ENCODE measurements at places on chromosomes 5 and 9.

DNA sequence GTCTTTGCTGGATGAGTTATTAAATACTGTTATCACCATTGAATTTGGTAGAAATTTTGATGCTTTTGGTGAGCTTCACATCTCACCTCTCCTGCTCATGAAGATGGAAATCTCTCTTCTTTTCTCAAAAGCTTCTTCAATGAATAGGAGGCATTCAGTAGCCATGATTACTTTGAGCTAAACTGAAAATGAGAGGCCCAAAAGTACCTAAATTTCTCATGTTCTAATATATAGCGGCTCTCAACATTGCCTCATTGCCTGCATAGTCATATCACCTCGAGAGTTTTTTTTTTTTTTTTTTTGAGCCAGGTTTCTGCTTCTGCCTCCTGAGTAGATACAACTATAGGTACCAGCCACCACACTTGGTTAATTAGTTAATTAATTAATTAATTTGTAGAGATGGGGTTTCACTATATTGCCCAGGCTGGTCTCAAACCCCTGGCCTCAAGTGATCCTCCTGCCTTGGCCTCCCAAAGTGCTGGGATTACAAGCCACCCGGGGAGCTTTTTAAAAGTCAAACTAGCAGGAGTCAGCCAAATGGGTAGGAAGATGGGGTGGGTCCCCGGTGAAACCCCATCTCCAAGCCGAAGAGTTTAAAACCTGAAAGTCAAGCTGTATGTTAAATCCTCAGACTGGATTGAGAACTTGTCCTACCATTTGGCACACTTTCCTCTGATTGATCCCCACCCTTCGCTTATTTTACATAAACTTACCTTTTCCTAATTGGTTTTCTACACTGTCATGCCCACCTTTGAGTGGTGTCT, 169.0 kb downstream of the DOCK2 start:
- no peak for DNase-seq

GRCh38 chr5:134380346-134380745, 9.0 kb downstream of the UBE2B start:
- DNase-seq: no peak

GRCh38 chr9:27963836-27964235, 390.6 kb upstream of the C9orf72 start:
- no peak for DNase-seq

DNA sequence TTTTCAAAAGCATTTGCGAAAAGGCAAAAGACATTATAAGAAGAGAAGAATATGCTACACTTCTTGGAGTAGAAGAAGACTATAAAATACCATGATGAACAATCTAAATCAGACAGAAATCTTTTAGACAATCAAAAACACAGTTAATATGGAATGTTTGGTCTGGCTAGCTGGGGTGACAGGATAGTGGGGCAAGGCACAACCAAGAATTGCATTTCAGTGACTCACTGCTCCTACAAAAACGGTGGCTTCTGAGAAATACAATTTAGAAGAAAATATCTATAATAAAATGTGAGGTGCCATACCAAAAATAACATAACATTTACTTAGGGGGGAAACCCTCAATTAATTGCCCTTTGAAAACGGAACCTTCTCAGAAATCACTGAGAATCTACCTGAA, 363.4 kb downstream of the NPR3 start:
- no peak for DNase-seq

GRCh38 chr5:98568336-98568735, 205.1 kb upstream of the RGMB start:
- no peak for DNase-seq

GRCh38 chr5:96747720-96748119, 60.0 kb downstream of the ERAP1 start:
- no peak for DNase-seq

- DNase-seq: no peak
Measured at GRCh38 chr5:36751886-36752285, 124.7 kb upstream of the NIPBL start.

DNA sequence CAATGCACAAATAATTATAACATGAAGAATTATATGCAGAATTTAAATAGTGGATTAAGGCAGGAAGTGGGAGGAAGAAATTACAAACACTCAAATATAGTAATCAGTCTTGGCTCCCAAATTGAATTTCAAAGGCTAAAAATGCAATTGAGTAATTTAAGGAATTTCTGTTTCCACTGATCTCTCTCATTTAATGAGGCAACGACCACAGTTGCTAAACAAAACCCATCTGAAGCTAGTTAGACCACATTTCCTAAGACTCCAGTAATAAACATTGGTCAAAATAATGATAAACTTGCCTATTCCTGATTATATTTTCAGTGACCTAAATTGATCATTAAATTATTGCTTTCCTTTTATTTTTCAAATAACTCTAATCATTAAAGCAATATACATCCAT, 174.3 kb upstream of the GRIN3A start:
- no peak for DNase-seq

GRCh38 chr5:159886296-159886695, 30.0 kb upstream of the ADRA1B start:
- no peak for DNase-seq

GRCh38 chr5:75656311-75657003, 45.2 kb downstream of the ANKDD1B start:
- DNase-seq: no peak

GRCh38 chr9:75148561-75148960, 60.2 kb downstream of the OSTF1 start:
- no peak for DNase-seq

GRCh38 chr5:88761269-88761850, 121.6 kb downstream of the MEF2C start:
- DNase-seq: no peak

GRCh38 chr5:149443210-149443609, 64.1 kb upstream of the IL17B start:
- no peak for DNase-seq

DNA sequence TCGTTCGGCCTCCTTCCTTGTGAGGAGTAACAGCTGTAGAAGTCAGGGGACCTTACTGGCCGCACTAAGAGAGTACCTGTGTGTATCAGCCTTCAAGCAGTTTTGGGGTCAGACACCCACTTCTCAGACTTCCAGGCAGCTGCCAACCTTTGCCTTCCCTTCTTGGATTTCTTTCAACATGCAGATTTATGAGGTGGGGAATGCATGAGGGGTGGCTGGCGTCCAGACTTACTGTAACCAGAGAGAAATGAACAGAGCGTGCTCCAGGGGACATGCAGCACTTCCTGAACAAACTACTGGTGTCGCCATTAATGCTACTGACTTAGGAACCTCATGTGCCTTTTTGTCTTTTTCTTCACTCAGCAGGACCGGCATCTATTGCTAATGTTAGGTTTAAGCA, 46.7 kb downstream of the INSYN2B start:
- no peak for DNase-seq

- no peak for DNase-seq
Measured at GRCh38 chr5:1685066-1685465, 114.6 kb downstream of the MRPL36 start.

GRCh38 chr5:132238169-132238744, 10.6 kb upstream of the P4HA2 start:
- DNase-seq: peak; percentile 60

DNA sequence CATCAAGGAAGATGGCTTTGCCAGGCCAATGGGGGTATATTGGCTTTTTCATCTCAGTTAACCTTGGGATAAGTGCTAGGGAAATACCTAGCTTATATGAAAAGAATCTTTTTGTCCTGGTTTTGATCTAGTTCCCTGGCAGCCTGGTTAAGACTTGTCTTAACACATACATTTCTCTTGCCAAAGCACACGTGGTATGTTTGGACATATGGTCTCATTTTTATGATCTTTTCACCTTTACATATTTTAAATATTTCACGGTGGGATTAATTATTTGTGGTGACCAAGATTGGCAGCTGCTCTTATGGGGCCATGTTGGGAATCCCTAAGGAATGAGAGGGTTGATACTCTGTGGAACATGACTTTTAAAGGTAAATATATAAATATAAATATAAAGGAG, 312.5 kb downstream of the NPR3 start:
- no peak for DNase-seq

GRCh38 chr5:31962871-31963307, 211.2 kb downstream of the GOLPH3 start:
- DNase-seq: no peak

All from left lobe of liver (tissue), 2 donors.